ENCODE measurements at places on chromosomes 1 and 21. TPM values are rescaled to one million over a fixed set of nuclear protein-coding genes. Genes with fewer than 3 reads are reported as not detected.

Gene TRPM2
- polyA plus RNA-seq, result 1.3 TPM

Gene OR10J5
- polyA plus RNA-seq, result not detected

Gene PDZK1IP1
- 43.4 TPM for polyA plus RNA-seq

Gene KCNJ15
- 181 TPM for polyA plus RNA-seq

Gene AGT
- polyA plus RNA-seq, result 54.8 TPM

Gene DCDC2B
- polyA plus RNA-seq, result 2.2 TPM

Gene GSTM3
- polyA plus RNA-seq, result 160 TPM

Gene CD1B
- not detected for polyA plus RNA-seq

Gene PRAMEF18
- not detected for polyA plus RNA-seq

Gene CTNNBIP1
- polyA plus RNA-seq, result 37.8 TPM

Gene RIPPLY3
- polyA plus RNA-seq, result 2.0 TPM

Gene MEF2D
- polyA plus RNA-seq, result 29.3 TPM

Gene EXTL1
- polyA plus RNA-seq, result 1.6 TPM

Gene S100A8
- polyA plus RNA-seq, result 17.8 TPM

Gene PYHIN1
- polyA plus RNA-seq, result 0.10 TPM

Gene FHL3
- 22.7 TPM for polyA plus RNA-seq

Gene PLA2G2A
- not detected for polyA plus RNA-seq

Gene TNFRSF8
- 0.58 TPM for polyA plus RNA-seq

Gene LPGAT1
- 25.7 TPM for polyA plus RNA-seq

Gene RPAP2
- polyA plus RNA-seq, result 26.6 TPM

Gene RGS8
- 0.06 TPM for polyA plus RNA-seq

Gene CFHR2
- not detected for polyA plus RNA-seq

Gene AGBL4
- 0.93 TPM for polyA plus RNA-seq

Gene LRRIQ3
- polyA plus RNA-seq, result 2.8 TPM

Gene E2F2
- polyA plus RNA-seq, result 4.8 TPM

Gene APOBEC4
- 0.04 TPM for polyA plus RNA-seq

Gene FAM110D
- polyA plus RNA-seq, result 1.4 TPM

Gene CFHR1
- 0.13 TPM for polyA plus RNA-seq

Gene ADGRL2
- 156 TPM for polyA plus RNA-seq

Gene CTTNBP2NL
- polyA plus RNA-seq, result 36.5 TPM

Gene NBPF6
- not detected for polyA plus RNA-seq

Gene COL16A1
- 50.2 TPM for polyA plus RNA-seq

Gene CSF3R
- 3.1 TPM for polyA plus RNA-seq
